ENCODE measurements at places on chromosomes 13 and 19.

- no peak for DNase-seq
These were observed 4.8 kb upstream of the ECH1 start for GRCh38 chr19:38836159-38836982.

- no peak for DNase-seq
These were observed 17.8 kb upstream of the IGLON5 start for GRCh38 chr19:51293571-51294210.

- no peak for DNase-seq
These were observed 208.8 kb downstream of the SLITRK6 start for GRCh38 chr13:85590231-85590931.

GRCh38 chr19:45529420-45529785, 22.1 kb downstream of the VASP start:
- no peak for DNase-seq

DNA sequence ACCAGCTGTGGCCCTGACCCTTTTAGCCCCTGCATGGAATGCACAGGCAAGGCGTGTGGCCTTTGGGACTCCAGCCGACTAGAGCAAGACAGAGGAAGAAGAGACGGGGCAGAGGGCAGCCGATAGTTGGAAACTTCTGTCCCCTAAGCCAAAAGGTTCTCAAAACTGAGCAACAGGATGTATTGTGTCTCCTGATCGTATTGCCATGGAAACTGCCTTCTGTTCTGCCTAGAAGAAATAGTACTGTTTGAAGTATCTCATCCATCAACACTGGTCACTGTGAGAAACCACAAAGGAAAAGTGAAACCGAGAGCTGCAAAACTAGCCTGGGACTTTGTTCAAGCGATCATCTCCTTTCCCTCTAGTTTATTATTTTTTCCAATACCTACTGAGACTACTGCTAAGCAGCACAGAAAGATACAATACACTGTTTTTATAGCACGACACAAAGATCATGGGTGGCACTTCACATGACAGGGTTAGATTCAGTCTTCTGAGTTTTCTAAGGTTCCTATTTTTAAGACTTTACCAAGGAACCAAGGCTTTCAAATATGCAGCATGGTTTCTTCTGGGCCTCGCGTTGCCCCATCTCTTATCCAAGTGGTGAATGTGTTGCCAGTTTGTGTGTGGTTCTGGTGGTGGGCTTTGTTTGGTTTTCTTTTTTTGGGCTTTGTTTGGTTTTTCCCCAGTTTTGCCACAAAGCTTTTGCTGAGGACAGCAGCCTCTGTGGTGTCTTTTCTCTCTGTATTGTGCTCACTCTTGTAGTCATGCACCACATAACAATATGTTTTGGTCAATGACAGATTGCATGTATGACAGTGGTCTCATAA, 49.3 kb upstream of the GPR183 start:
- peak; percentile 35 for DNase-seq

- DNase-seq, result no peak
These were observed 8.0 kb downstream of the CCDC194 start for GRCh38 chr19:17385878-17386611.
